ENCODE measurements at places on chromosomes 11 and 22.

- no peak for DNase-seq
These were observed 12.9 kb upstream of the TMPRSS13 start for GRCh38 chr11:117941976-117942654.

DNA sequence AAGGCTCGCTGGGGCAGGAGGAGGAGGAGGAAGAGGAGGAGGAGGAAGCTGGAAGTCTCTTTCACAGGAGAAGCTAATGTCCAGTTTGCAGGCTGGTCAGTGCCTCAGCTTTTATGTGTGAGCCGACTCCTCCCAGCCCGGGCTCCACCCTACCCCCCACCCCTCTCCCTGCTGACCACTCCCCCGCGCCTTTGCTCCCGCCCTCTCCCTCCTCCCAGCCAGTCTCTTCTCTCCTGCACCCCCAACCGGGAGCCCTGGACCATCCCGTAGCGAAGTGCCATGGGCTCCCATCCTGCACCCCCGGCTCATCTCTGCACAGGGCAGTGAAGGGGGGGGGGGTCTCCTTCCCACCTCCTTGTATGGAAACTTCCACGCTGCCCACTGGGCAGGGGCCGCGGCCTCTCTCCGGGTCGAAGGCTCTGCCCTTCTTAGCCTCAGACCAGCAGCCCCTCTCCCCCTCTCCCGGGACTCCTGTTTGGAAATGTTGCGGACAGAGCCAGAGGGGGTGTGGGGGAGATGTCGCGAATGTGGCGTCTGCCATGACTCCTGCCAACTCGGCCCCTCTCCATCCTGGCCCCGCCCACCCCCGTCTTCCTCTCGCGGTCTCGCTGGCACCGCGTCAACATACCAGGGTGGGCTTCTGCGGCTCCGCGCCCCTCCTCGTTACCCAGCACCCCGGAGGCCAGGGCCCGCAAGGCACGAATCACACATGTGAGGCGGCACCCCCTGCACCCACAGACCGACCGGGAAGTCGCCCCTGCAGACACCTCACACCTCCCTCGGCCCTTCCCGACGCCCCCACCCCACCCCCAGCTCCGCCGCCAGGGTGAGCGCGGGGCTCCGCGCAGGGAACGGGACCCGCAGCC lies 1.8 kb downstream of the IGF2 start:
- no peak for DNase-seq

DNA sequence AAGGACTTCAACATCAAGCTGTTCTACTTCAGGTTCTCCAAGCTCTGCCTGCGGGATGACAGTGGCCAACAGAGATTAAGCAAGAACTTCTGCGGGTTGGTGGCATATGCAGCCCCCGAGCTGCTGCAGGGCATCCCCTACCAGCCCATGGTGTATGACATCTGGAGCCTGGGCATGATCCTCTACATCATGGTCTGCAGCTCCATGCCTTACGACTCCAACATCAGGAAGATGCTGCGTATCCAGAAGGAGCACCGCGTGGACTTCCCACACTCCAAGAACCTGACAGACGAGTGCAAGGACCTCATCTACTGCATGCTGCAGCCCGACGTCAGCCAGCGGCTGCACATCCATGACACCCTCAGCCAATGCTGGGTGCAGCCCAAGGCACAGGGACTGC lies 2.8 kb upstream of the DGCR2 start:
- DNase-seq, result no peak

DNA sequence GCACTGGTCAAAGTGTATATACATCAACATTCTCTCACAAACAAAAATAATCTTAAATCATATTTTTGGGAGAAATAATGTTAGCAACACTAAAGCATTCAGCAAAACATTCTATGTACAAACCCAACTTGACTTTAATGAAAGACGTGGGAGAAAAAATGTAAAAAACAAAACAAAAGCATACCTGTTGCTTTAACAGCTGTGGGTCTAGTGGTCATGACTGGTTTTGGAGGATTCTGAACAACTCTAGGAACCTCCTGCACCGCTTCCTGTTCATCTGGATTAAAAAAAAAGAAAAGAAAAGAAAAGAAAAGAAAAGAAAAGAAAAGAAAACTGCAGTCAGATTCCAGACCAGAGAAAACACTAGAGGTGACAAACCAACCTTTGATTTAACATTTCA lies 2.1 kb downstream of the FNBP4 start:
- no peak for DNase-seq

GRCh38 chr11:65695459-65696241 lies 16.4 kb upstream of the KAT5 start:
- no peak for DNase-seq
